Mesenteric fat pad (tissue), 1 donor: ENCODE measurements at places on chromosomes 7 and 10. TPM values are rescaled to one million over a fixed set of nuclear protein-coding genes. Genes with fewer than 3 reads are reported as not detected.

GRCh38 chr7:1080252-1080920, 7.5 kb upstream of the GPER1 start:
- no peak for DNase-seq

EEPD1 gene
- total RNA-seq, result 18.5 TPM

C10orf95 gene
- 0.22 TPM for total RNA-seq

DNA sequence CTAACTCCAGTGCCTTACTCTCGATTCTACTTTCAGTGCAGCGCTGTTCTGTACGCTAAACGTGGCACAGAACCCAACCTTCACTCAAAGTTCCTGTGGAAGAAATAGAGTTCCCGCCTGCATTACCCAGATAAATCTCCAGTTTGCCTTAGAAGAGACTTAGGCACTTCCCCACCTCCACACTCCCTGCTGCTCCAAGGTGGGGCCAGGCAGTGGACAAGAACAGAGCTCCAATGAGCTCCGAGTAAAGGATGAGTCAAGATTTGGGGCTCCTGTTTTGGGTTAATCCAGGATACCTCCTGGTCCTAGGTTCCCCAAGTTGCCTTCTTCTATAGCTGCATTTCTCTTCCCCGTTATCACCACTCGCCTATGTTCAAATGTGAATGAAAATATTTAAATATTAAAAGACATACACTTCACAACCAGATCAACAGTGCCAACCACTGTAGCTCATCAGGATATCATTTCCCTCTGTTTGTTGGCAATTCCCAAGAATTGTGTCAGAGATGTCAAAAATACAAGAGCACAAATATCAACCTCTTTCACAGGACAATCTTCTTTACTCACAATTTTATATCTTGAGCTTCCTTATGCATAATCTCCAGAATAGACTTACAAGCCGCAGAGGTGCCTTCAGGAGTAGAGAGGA, 48.0 kb downstream of the MALSU1 start:
- no peak for DNase-seq

PRLHR gene
- total RNA-seq, result not detected

- no peak for DNase-seq
Observed at GRCh38 chr7:82528577-82529310, 85.2 kb upstream of the CACNA2D1 start.

GRCh38 chr10:128448796-128449195, 322.6 kb upstream of the MKI67 start:
- no peak for DNase-seq

NEUROG3 gene
- 0.71 TPM for total RNA-seq

DNA sequence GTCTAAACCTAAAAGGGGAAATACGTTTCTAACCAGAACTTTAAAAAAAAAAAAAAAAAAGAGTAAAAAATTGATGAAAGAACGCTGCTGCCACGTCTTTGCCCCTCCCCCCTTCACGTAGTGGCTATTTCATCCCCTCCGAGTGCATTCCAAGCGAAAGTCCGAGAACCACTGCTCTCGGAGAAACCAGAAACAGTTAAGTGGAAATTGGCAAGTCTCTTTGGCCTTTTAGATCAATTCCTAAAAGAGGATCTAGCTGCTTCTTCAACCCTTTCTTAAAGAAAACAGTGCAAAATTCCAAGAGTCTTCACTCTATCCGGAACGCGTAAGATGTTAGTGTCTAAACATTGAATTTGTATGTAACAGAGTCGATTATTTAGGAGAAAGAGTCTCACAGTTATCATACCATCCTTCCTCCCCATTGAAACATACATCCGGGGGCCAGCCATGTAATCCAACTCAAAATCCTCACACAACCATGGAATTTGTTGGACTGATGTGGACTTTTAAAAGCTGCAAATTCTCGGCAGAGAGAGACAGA, 1.1 kb downstream of the P4HA1 start:
- no peak for DNase-seq

GRCh38 chr10:11828682-11829284, 5.6 kb downstream of the PROSER2 start:
- peak; percentile 71 for DNase-seq

GIMAP7 gene
- total RNA-seq, result 27.3 TPM

DNA sequence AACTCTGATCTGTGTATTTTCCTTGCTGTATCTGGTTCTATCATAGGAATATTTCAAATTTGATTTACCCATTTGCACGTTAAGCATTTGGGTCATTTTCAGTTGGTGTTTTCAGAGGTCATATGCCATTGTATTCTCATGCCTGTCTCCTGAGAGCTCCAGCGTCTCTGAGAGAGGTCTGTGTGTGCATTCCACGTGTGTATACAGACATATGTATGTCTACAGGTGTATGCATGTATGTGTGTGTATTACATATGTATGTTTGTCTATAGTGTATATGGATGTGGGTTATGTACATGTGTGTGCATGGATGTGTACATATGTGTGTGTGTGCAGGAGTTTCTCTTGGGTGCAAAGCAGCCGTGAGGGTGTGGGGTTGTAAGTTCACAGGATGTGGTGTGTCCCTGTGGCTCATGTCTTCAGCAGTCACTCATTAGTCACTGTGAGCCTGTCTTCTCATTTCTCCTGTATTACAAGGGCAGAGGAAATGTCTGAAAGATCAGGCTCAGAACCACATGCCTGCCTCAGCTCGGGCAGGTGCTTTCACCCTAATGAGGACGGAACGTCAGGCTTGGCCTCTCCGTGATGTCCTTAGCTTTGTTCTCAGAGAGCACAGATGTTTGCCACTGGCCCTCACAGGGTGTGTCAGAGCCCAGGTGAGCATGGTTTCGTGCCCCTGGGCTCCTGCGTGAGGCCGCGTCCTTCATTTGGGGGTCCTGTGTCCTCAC, 101.6 kb downstream of the NKX6-2 start:
- DNase-seq, result peak; percentile 53

DNA sequence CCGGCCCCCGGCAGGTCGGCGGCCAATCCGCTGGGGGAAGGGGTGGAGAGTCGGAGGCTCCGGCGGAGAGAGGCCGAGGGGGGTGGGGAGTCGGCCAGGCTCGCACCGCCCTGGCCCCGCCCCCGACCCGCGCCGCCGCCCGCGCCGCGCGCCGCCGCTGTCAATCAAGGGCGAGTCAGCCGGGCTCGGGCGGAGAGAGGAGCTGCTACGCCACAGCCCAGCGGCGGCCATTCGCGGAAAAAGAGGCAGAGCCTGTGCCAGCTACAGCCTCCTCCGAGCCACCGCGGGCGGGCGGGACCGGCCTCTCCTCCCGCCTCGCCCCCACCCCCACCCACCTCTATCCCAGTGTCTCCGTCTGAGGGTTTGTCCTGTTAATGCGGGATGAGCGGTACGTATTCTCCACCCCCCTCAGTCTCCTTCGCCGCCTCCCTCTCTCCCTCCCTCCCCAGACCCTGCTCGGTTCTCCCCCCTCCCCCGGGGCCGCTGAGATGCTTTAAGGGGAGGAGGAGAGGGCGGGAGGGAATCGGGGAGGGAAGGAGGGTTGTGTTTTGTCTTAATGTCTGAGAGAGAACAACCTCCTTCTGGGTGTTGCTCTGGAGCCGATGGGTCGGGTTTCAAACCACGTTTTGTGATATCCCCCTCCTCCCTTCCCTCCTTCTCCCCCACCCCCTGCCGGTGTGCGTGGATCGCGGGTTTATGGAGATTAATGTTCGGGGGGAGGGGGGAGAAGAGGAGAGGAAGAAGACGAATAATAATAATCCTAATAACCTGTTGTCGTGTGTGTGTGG, at the start of gene SP4:
SP4 (plus strand) TSS at position 213 of the 788 bp plus-strand sequence; CDS start at position 382, 169 bp downstream.
- peak; percentile 98 for DNase-seq

LRRC17 gene
- 1.2 TPM for total RNA-seq

SPDYE2B gene
- not detected for total RNA-seq

PTPN20 gene
- total RNA-seq, result 0.74 TPM

DNA sequence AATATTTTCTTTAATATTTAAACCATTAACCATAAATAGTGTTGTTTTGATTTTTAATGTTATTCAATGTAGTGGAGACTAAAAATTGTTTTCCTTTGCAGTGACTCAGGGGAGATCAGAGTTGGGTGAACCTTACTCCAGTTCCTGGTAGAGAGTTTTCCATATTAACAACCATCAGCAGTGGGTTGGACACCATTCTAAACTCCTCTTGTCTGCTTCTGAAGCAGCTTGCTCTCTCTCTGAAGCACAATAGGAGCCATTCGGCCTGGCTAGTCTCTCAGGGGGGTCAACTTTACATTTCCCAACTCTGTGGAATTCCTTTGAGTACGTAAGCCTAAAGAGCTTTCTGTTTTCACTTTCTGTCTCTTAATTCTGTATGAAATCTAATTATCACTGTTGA, 9.4 kb upstream of the NRG3 start:
- no peak for DNase-seq

UBE2D4 gene
- total RNA-seq, result 25.1 TPM

SLC13A4 gene
- not detected for total RNA-seq

EXOSC1 gene
- total RNA-seq, result 21.2 TPM

DNA sequence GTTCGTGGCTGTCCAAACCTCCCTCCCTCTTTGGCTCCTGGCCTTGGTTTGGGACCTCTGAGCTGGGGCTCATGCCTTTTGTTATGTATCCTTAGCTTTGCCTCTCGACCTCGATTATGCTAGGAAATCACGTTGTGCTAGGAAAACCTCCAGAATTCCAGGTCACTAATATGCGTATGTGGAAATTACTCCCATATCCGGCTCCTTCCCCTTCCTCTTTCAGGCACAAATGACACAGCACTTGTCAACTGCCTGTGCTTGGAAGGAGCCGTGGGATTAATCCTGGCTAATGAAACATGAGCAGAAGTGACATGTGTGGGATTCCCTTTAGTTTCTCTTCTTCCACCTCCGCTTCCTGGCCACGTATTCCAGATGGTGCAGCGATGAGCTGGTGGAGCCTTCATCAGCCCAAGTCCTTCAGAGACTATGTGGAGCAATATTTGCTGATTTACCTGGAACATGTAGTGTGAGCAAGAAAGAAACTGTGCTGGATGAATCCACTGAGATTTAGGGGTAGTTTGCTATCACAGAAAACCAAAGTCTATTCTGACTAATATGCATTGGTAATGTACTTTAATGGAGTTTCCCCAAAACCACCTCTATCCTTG, 149.2 kb downstream of the REEP3 start:
- DNase-seq, result no peak

TMEM273 gene
- 17.9 TPM for total RNA-seq

GRCh38 chr10:127743205-127743604, 6.2 kb downstream of the FOXI2 start:
- no peak for DNase-seq

DNA sequence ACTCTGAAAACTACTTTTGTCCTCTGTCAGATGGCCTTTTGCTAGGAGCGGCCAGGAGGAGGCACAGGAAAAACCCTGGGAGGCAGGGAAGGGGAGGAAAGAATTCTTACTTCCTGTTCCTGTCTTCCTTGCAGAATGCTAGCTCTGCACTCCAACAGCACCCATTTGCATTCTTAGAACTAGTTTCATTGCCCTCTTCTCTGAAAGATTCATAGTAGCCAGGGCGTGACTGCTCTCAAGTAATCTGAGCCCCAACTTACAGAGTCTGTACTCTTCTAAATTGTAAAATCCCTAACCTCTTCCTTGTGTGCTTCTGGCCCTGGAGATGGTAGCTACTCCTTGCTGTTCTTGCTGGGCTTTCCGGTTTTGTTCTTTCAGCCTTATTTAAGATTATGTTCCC, 75.3 kb upstream of the STEAP1 start:
- no peak for DNase-seq

DNA sequence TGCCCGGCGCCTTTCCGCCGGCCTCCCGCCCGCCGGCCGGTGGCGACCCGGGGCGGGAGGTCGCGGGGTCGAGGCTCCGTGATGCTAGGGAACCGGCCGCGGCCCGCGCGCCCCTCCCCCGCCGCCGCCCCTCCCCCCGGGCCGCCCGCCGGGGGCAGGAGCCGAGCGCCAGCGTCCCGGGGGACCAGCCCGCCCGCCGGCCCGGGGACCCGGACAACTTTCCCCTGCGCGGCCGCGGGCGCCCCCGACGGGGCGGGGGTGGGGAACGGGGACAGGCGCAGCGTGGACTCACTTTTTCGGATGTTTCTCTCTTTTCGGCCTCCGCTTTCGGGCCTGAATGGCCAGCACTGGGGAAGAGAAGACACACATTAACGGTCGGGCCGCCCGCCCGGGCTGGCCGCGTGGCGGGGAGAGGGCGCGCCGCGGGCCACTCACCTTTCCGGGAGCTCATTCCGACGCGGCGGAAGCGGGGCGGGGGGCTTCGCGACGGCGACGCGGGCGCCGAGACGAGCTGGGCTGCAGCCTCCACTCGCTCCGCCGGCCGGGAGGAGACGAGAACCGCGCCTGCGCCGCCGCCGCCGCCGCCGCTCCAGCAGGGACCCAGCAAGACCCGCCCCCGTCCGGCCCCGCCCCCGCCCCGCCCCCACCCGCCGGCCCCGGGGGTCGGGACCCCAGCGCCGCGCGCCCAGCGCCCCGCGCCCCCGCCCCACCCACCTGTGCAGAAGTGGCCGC, at the start of gene SRPK2:
SRPK2 (minus strand) TSS at position 566 of the 732 bp plus-strand sequence.
- peak; percentile 92 for DNase-seq

DNA sequence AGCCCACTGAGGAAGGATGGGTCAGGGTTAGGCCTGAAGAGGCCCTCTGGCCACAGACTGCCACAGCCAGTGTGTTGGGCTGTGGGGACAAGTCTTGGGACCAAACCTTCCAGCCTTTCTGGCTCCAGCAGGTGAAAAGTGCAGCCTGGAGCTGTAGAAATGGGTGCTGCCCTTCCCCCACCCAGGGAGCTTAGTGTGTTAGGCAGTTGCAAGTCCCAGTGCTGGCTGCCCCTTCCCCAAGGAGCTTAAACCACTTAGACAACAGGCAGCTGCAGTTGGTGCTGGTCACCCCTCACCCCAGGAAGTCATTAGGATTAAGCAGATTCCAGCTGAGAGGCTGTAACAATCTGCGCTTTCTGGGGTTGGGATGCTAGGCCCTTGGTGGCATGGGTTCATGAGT, 563.3 kb downstream of the NRG3 start:
- no peak for DNase-seq

ADCYAP1R1 gene
- total RNA-seq, result 2.5 TPM

- DNase-seq, result no peak
Observed at GRCh38 chr10:103192089-103192450, 1.0 kb downstream of the NT5C2 start.

DNA sequence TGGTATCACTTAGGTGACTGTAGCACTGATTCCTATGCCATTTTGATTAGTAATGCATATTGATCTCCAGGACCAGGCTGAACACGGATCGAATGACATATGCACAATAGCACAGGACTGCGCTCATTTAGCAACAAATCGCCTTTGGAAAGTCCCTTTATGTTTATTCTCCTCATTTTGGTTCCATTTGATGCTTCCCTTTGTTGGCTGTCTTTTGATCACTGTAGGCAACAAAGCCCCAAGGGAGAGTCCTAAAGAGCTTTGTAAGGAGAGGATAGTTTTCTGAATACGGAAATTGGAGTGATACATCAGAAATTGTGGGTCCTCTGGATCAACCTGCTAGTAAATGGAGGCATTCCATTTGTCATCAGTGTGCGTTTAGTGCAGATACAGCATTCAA, 1111.4 kb downstream of the SORCS1 start:
- no peak for DNase-seq

KNDC1 gene
- 0.13 TPM for total RNA-seq

EVX1 gene
- 0.13 TPM for total RNA-seq

GRCh38 chr10:62614389-62615157, 189.9 kb upstream of the ADO start:
- DNase-seq, result no peak
